ENCODE measurements at places on chromosomes 16 and 17. TPM values are rescaled to one million over a fixed set of nuclear protein-coding genes. Genes with fewer than 3 reads are reported as not detected.

CRISPLD2 gene
- total RNA-seq, result 3.6 TPM

TMUB2 gene
- total RNA-seq, result 37.3 TPM

RAD51D gene
- total RNA-seq, result 28.4 TPM

GPR179 gene
- total RNA-seq, result 0.02 TPM

SMPD3 gene
- 0.12 TPM for total RNA-seq

CACNG3 gene
- not detected for total RNA-seq

IRX5 gene
- 2.2 TPM for total RNA-seq

ANKS4B gene
- total RNA-seq, result 0.14 TPM

TBC1D3G gene
- not detected for total RNA-seq

CCL8 gene
- total RNA-seq, result not detected

SGF29 gene
- 21.3 TPM for total RNA-seq

CSF3 gene
- not detected for total RNA-seq

DUSP14 gene
- 51.3 TPM for total RNA-seq

ZNF624 gene
- total RNA-seq, result 3.3 TPM

TP53TG3D gene
- total RNA-seq, result 0.84 TPM

PLK1 gene
- total RNA-seq, result 152 TPM

SPNS3 gene
- total RNA-seq, result not detected

RCVRN gene
- total RNA-seq, result not detected

SDR42E2 gene
- not detected for total RNA-seq

OMG gene
- total RNA-seq, result not detected

ABAT gene
- total RNA-seq, result 0.55 TPM

TEX19 gene
- 0.31 TPM for total RNA-seq

OR3A3 gene
- not detected for total RNA-seq

CHD9NB gene
- total RNA-seq, result 1.7 TPM

TBC1D3 gene
- not detected for total RNA-seq

STH gene
- total RNA-seq, result not detected

YWHAE gene
- total RNA-seq, result 641 TPM

NOD2 gene
- total RNA-seq, result not detected

OR4D1 gene
- total RNA-seq, result 0.02 TPM

MEOX1 gene
- not detected for total RNA-seq

ADAMTS18 gene
- not detected for total RNA-seq

NDRG4 gene
- 25.9 TPM for total RNA-seq

OR1D2 gene
- not detected for total RNA-seq

IKZF3 gene
- total RNA-seq, result not detected

G6PC1 gene
- total RNA-seq, result not detected

TNFRSF13B gene
- total RNA-seq, result not detected

FNDC8 gene
- total RNA-seq, result not detected

KRT33B gene
- 0.28 TPM for total RNA-seq

TBC1D26 gene
- not detected for total RNA-seq

MYH11 gene
- total RNA-seq, result 0.22 TPM

SCNN1B gene
- 0.30 TPM for total RNA-seq

CBFA2T3 gene
- 0.31 TPM for total RNA-seq

NEK8 gene
- total RNA-seq, result 4.9 TPM

GCGR gene
- total RNA-seq, result 0.26 TPM

KRTAP2-3 gene
- 0.12 TPM for total RNA-seq

FBXL19 gene
- total RNA-seq, result 25.6 TPM

GPR139 gene
- total RNA-seq, result not detected

PDILT gene
- not detected for total RNA-seq

TPSD1 gene
- total RNA-seq, result not detected

WFIKKN1 gene
- 0.23 TPM for total RNA-seq

UMOD gene
- total RNA-seq, result not detected
